ENCODE measurements at places on chromosomes 11 and 22. TPM values are rescaled to one million over a fixed set of nuclear protein-coding genes. Genes with fewer than 3 reads are reported as not detected.

XRCC6 gene
- 181 TPM for total RNA-seq

OR4C46 gene
- not detected for total RNA-seq

TMEM109 gene
- 66.9 TPM for total RNA-seq

DRD2 gene
- total RNA-seq: not detected

MRGPRX2 gene
- not detected for total RNA-seq

PRR33 gene
- total RNA-seq: not detected

Data from CD4-positive, alpha-beta memory T cell (primary cell).